ENCODE measurements at places on chromosomes 7 and 10. TPM values are rescaled to one million over a fixed set of nuclear protein-coding genes. Genes with fewer than 3 reads are reported as not detected.

The TMEM139 gene
- total RNA-seq, result 0.23 TPM

The PTF1A gene
- total RNA-seq, result not detected

The TFPI2 gene
- total RNA-seq, result 59.6 TPM

The LRIT1 gene
- not detected for total RNA-seq

The ARMC3 gene
- not detected for total RNA-seq

The AKR1C4 gene
- total RNA-seq, result not detected

The ARPC1A gene
- 257 TPM for total RNA-seq

The RTKN2 gene
- total RNA-seq, result 3.3 TPM

The CDK1 gene
- 18.5 TPM for total RNA-seq

The NODAL gene
- not detected for total RNA-seq

The LRRC18 gene
- not detected for total RNA-seq

The NOS3 gene
- total RNA-seq, result 0.33 TPM
